NB4 (cell line): ENCODE measurements at places on chromosomes 7 and 10.

DNA sequence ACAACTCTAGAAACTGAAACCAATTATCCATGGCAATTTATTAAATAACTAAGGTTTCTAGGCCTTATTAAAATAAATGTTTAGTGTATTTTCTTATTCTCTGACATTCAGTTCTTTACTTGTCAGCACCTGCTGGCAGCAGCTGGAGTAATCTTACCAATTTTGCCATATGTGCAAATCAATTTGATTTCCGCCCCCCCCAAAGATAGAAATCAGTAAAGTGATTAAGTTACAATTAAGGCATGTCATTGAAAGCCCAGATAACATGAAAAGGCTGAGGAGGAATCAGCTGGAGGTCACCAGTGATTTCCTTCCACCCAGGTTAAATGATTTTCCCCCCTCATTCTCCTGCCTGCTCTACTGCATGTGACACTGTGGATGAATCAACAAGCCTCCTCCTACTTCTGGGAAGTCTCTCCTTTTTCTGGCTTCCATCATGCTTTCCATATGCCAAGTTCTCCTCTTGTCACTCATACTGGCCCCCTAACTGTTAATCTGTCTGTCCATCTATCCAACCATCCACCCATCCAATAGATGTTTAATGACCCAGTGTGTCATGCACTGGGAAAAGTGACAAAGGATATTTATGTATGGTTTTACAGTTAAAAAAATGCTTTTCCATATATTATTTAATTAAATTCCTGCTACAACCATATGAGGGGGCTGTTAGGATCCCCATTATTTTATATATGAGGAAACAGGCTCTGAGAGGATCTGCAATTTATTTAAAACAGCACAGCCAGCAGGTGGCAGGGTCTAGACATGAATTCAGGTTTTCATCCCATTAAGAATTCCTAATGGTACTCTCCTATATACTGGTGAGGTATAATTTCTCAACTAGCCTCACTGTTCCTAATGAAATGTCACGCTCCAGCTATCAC, 116.5 kb downstream of the ATXN7L1 start:
- DNase-seq: peak; percentile 38

DNA sequence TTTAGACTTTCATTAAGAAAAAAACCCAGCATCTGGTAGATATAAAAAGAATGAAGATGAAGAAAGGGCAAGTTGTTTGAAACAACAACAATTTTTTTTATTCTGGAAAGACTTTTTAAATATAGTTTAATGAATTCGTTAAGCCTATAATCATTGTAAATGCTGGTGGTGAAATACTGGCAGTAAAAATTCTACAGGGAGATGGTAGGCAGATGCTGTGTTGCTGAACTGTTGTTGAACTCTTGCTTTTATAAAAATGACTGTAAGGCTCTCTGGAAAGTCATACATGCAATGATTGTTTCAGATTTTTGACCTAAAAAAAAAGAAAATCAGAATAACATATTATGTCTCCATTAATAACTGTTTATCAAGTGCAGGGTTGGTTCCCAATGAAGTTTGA, 39.0 kb downstream of the SCIN start:
- no peak for DNase-seq

DNA sequence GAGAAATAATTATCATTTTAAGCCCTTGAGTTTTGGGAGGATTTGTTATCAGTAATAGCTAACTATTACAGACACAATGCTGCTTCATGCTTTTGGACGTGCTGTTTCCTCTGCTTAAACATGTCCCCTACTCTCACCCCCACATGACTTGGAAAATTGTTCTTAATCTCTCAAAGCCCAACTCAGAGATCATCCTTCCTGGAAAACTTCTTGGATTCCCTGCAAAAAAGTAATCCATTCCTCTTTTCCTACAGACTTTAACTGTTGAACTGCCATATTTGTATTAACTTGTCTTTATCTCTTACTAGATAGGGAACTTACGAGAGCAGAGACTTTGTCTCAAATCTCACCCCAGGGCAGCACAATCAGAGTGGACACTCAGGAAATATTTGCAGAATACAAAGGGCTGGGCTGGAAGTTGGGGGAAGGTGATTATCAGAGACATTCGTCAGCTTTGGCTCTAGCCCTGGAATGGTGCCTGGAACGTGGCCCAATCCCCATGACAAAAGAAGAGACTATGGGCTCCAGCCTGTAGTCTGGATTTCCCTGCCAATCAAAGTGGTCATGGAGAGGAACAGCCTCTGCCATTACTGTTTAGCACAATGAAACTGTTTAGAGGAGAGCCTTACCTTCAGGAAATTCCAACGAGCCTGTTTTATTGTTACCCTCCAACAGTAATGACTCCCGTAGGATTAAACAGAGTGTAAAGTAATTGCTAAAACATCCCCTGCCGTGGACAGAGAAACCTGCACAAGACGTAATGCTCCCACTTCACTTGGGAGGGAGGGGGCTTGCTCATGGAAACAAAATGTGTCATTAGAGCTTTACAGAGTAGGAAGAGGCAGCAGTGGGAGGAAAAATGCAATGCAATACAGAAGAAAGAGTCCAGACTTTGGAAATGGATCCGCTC, 140.4 kb upstream of the AUTS2 start:
- DNase-seq: no peak

DNA sequence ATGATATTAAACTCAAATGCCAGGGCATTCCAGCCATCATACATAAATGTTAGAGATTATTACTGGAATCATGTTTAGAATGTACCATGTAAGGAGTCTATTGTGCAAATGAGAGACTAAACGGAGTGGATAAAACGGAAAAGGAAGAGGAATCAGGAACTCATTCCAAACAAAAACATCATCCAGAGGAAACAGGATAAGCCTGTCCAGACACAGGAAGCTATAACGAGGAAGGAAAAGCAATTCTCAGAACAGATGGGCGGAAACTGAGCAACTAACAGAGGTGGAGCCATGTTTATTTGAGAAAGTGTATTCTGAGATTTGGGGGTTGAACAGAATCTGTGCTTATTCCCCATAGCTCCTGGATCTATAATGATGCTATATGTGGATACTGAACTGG, 52.3 kb upstream of the TRIM24 start:
- no peak for DNase-seq
